GM19239 (cell line): ENCODE measurements at places on chromosomes 1 and 21.

DNA sequence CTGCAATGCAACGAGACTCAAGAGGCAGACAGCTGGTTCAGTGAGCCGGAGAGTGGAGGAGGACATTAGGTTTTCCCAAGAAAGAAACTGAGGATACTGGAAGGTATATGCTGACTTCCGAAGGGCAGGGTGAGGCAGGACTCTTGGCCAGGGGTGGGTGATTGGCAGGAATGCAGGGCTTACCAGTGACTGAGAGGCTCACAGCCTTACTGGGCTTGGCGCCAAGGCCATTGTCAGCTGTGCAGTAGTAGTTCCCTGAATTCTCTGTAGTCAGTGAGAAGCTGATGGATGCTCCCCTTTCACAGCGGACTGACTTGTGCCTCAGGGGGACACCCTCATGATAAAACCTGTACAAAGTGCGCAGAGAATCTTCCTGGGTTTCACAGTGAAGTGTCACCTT, 9.6 kb downstream of the FCRL5 start:
- no peak for DNase-seq

DNA sequence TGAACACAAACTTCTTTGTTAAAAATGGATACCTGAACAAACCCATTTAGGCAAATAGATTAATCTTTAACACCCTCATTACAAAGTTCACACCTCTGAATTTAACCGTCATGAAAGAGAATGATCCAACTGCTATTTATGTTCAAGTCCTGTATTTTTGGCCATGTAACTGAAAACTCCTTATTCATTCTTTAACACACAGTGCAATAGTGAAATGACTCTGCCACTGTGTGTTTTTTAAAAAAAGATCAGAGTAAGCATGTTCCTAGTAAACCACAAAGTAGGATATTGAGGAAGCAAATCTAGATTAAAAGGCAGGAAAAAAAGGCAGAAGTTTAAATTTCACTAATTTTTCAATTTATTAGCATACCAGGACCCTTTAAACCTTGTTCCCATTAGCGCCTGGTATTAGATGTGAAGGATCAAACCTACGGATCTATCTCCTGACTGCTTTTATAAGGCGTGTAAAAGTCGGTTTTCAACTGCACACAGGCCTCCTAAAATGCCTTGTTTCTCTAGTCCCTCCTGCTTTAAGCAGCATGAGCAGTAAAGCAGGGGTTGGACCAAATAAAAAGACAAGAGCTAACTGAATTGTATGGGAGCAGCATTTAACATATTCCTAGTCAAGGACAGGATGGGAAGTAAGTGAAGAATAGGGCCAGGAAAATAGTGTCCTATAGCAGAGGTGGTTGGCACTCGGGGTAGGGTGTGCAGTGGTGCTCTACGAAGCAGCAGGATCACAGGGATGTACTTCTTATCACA, 33.4 kb downstream of the NUCKS1 start:
- DNase-seq: no peak

DNA sequence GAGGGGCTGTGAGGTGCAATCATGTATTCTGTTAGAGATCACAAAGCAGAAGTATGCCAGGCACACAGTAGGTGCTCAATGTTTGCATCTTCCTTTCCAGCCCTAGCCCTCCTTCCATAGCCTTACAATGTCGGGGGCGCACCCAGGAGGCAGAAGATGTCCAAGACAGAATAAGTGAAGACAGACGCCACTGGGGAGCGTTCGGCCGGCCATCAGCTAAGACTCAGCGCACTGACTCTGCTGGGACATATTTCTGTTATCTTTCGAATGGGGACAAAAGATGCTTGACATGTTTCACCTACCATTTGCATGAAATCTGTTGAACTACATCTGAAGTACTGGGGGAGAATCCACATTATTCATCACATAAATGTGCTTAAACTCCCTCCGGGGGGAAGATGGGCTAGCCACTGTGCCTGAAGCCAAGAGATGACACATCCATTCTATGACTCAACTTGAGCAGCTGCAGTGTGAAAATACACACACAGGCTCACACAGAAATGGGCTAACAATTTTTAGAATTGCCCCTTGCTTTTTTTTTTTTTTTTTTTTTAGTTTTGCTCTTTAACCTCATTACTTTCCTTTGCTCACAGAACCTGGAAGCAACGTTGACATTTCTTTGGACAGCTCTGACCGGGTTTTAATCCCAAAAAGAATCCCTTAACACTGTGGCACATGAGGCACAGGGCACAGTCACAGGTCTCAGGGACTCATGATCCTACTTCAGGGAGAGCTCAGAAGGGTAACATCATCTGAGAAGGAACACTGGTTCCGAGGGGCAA, 7.9 kb downstream of the TIAM1 start:
- DNase-seq: no peak

DNA sequence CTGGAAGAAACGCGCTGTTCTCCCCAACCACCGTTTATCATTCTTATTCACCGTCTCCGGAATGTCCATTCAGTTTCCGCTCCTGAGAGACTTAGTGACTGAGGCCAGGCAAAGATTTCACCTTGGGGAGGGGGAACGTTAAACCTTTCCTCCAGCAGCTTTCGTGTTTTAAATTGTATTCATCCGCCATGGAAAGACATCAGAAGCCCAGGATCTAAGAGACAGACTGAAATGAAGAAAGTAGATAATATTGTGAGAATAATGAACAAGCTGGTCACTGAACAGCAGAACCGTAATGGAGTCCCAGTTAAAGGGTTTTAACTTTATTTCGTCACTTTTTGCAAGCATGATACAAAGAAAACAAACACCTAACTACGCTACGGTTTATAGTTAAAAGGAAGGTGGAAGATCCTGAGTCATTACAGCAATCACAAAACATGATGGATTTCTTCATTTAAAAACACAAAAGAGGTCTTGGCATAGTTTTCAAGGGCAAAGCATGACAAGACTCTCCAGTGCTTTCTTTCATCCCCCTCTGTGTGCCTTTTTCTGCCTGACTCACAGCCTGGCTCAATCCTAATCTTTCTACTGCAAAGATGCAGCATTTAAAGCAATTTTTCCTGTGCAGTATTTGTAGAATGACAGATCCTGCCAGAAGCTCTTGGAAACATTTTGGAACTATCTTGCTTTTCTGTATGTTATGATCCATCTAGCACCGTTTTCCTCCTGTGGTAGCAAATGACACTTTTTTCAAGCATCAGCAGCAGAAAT, 722 bp upstream of the SLC19A2 start:
- DNase-seq: no peak

DNA sequence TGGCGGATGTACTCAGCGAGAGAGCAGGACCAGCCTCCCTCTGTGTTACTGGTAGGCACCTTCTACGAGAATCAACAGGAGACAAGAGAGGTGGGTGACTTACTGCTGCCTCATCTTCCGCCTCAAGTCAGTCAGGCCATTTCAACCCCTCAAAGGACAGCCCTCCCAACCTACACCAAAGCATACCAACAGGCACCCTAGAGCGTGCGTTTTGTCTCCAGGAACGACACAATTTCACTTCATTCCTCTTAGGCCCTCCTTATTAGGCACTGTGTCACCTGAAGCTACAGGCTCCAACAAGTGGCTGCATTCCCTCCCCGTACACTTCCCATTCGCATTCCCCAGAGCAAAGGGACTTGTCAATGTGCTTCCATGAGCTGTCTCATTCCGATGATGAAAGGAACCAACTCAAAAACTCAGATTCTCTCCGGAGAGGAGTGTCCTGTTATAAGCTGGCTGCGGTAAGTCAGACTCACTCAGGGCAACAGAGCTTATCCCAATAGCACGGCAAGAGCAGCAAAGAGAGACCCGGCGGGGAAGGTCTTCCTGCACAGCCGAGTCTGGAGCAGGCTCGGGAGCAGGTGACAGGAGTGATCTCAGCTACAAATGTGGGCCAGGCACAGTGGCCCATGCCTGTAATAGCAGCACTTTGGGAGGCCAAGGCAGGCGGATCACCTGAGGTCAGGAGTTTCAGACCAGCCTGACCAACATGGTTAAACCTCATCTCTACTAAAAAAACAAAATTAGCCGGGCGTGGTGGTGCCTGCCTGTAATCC, 120.6 kb upstream of the IFFO2 start:
- no peak for DNase-seq

DNA sequence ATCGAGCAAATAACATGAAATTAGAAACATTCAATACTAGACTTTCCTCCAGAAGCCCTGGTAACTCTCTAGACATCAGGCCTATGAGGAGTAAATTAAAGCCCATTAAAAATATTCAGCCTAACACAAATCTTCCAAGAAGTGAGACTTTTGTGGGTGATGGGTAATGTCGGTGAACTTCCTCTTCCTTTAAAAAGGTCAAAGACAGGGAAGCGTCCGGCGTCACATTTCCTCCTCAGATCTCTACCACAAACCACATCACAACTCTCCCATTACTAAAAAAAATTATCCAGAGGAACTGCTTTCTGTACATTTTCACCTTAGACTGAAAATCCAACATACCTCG, 1.4 kb downstream of the EIF4G3 start:
- DNase-seq: no peak

- no peak for DNase-seq
Observed at GRCh38 chr1:173395762-173396161, 81.4 kb upstream of the PRDX6 start.

GRCh38 chr1:32361674-32362473, 411 bp downstream of the FAM229A start:
- DNase-seq: no peak

DNA sequence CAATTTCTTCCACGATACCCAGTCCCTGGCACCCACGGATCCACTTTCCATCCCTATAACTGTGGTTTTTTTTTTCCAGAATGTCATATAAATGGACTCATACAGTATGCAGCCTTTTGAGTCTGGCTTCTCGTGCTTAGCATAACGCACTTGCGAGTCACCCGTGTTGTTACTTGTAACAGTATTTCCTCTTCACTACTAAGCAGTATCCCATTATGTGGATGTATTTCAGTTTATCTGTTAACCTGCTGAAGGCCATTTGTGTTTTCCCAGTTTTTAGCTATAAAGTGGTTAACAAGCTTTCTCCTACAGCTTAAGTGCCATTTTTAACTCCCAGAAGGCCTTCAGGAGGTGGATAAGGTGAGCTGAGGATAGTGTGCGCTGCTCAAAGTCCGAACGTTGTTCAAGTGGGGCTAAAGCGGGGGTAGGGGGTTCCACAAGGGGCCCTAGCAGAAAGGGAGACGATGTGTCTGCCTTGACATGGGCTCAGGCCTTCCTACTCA, 829 bp downstream of the ADAR start:
- DNase-seq: no peak

- no peak for DNase-seq
Observed at GRCh38 chr1:17191990-17192242, 13.0 kb upstream of the PADI1 start.

- no peak for DNase-seq
Observed at GRCh38 chr1:147243228-147243685, 773 bp downstream of the CHD1L start.

DNA sequence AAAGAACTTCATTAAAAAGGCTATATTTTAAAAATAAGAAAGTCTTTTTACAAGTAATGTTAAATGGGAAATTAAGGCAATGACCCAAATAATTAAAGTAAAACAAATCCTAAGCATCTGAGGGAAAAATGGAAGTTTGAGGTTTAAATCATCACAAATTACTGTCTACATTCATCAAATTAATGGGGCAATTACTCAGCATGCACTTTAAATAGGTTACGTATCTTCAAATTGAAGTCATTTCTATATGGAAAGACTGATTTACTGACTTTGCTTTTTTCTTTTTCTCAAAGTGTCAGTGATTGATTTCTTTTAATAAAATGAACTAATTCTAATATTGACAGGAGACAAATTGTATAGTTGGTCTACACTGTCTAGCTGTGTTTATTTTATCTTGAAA, 1452.3 kb downstream of the NCAM2 start:
- no peak for DNase-seq

- no peak for DNase-seq
Observed at GRCh38 chr1:201359873-201360210, 17.6 kb downstream of the TNNT2 start.

- DNase-seq: no peak
Observed at GRCh38 chr1:204439621-204440375, 28.2 kb upstream of the PPP1R15B start.

DNA sequence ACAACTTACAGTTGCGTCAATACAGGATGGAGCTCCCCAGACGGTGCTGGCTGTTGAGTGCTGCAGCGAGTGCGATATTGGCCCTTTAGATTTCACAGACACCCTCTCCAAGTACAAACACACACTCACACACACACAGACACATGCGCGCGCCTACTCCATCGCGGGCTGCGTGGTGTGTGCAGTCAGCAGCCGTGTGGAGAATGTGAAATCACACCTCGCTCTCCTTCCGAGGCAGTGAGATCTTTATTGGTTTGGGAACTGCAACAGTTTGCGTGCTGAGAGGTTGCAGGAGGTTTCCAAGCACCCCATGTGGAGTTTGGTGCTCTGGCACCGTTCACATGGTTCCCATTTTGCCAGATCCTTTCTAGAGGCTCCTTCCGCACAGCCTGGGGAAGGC, 372.2 kb downstream of the RRAGC start:
- DNase-seq: no peak

GRCh38 chr1:56881417-56881816, 26.8 kb downstream of the C8A start:
- DNase-seq: no peak

- DNase-seq: no peak
Observed at GRCh38 chr1:165543532-165544438, at the start of gene LRRC52. TSS of gene LRRC52 (plus strand) at chr1:165544000. CDS start at chr1:165544297, 297 bp downstream.

- no peak for DNase-seq
Observed at GRCh38 chr1:12150456-12151200, 16.2 kb upstream of the TNFRSF1B start.

DNA sequence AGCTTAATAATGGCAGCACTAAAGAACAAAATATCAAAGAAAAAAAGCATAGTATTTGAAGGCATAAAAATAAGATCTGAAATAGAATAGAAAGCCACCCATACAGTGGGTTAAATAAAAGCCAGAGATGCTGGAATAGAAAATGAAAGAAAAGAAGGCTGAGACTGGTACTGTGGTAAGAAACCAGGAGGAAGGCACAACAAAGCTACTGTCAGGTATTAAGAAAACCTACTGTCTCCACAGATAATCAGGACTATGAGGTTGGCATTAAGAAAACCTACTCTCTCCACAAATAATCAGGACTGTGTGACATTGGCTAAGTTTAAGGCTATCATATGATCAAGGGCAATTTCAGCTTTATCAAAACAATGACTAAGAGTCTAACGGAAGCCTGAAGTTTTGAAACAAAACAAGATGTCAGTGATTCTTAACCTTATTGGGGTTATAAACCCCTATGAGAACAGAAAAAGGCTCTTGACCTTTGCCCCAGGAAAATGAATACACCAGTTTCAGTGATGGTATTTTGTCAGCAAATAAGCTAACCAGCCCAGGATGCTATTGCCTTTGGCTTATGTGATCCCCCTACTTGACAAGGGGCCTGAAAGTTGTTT, 24.4 kb downstream of the MCOLN2 start:
- no peak for DNase-seq
